ENCODE measurements at places on chromosomes 5 and 9.

DNA sequence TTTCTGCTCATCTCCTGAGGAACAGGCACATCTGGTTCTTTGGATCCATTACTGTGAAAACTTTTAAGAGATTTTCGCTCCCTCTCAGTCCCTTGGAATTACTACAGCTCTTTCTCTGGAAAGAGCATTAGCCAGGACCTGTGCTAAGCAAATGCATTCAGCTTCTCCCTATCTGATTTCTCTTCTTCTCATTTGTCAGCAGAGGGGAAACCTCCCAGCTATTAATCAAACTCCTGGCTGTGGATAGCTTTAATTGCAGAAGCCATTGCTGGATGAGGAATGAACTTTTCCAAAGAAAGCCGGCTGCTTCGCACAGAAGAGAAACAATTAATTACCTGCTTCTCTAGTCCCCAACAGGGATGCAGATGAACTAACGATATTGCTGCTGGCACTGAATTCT, 37.9 kb downstream of the TLR4 start:
- DNase-seq = no peak

DNA sequence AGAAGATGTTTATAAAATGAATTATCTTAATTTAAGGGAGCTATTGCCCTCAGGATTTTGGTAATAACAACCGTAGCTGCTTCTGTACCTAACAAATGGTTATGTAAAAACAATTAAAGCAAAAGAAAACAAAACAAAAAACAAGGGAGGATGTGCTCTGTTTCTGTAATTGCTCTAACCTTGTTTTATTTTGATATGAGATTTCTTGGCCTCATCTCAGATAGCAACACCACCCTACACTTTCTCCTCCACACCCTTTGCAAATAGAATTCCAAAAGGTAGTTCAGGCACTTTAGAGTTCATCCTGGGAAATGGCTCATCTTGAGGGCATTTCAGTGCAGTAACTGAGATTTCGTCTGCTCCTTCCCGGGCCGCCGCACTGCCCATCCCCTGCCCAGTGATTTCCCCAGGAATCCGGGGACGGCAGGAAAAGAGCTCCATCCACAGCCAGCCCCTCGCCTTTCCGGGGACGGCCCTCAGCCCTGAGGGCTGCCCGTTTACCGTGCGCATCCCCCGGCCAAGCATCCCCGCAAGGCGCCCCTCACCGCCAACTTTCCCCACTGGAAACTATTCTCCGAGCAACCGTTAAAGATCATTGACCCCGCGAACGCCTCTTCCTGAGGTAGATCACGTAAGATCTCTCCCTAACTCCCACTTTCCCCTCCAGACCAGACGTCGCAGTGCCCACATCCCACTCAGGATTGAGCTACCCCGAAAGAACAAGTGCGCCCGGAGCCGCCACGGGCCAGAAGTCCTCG, 1.2 kb downstream of the FNBP1 start:
- no peak for DNase-seq

GRCh38 chr5:171659896-171660295, 125.7 kb upstream of the SMIM23 start:
- no peak for DNase-seq

GRCh38 chr5:178458140-178458539, 132.1 kb downstream of the COL23A1 start:
- DNase-seq = no peak

DNA sequence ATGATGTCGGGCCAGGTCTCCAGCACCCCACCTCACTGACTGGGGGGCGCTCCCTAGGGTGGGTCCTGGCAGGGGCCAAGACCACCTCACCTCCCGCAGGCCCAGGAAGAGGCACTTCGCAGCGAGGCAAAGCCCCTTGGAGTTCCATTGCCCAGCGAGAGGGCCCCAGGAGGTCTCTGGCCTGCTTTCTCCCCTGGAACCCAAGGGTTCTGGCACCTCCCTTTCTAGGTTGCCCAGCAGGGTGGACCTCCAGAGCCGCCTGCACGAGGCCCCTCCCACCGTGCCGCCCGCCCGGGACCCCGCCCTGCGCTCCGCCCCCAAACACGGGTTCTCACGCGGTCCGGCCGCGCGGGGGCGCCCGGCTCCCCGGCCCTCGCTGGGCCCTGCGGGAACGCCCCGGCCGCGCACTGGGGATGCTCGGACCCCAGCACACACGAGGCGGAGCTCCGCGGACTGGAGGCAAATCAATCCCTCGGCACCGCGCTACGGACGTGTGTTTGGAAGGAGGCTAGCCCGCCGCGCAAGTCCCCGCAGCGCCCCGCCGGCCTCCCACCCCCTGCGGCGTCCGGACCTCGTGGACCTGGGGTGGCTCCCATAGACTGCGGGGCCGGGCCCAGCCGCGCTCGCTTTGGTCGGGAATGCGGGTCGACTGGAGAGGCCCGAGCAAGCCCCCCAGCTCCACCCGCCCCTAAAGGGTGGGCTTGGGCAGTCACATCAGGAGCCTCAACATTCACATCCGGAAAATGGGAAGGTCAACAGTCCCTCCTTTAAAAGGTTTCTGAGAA, 99.5 kb upstream of the LMX1B start:
- peak; percentile 62 for DNase-seq

DNA sequence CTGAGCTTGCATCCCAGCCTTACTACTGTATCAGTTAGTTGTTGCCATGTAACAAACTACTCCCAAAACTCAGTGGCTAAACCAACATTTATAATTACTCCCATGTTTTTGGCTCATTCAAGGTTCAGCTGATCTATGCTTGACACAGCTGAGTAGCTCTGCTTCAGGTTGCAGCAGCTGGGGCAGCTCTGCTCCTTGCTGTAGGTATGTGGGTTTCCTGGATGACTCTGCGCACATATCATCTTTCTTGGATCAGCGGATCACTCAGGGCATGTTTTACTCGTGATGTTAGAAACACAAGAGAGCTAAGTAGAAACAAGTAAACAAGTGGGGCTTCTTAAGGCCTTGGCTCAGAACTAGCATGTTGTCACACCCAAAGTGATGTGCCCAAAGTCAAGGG, 15.1 kb downstream of the TEK start:
- no peak for DNase-seq

DNA sequence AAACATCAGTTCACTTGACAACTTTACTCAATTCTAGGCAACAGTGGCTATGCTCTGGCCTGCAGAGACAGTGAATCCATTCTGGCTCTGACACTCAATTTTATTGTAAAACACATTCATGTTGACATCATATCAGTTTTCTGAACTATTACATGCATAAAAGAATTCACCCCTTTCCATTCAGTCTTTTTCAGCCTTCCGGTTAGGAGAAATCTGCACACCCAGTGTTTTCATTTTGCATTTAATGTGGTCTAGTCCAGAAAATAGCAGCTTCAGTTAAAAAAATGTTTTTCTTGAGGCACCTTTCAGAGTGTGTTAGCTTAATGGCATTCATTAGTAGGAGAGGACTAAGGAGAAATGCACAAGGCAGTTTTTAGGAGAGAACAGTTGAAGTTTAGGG, 95.1 kb downstream of the PBX3 start:
- DNase-seq = no peak

Measured in stimulated activated CD4-positive, alpha-beta T cell treated with anti-CD3 and anti-CD28 coated beads, Interleukin-4, amount 100 ng/mL, for 1 hour (primary cell).